ENCODE measurements at places on chromosomes 2 and 18.

GRCh38 chr2:207040696-207041095 lies 101.4 kb downstream of the CPO start:
- DNase-seq: no peak

DNA sequence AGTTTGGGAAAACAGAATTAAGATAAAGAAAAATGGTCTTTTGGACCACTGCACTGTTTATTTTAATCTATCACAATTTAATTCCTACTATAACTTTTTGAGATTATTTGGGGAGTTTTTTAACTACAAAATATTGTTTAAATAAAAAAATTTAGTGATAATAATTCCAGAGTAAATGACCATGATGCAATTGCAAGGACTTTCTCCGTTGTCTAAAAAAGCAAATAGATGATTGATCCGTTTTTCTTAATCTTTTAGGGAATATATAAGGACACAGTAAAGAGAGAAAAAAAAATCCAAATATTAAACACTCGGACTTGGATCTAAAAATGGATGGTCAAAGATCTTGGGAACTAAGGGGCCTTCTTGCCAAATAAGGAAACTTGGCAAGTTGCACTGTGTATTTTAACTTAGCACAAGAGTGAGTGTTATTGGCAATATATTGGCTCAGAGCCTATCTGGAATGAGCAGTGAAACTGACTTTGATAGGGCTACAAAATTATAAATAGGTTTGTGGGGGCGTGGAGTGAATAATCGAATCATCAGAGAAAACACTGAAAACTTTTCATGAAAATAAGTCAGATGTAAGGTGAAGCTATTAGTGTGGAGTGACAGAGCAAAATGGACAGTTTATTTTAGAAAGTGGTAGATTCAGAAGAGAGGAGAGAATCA lies 2.0 kb downstream of the MAP3K20 start:
- no peak for DNase-seq

- DNase-seq: no peak
Measured at GRCh38 chr2:69518841-69519240, 81.6 kb upstream of the NFU1 start.

- DNase-seq: no peak
Measured at GRCh38 chr2:47008381-47009252, 93.0 kb upstream of the MCFD2 start.

DNA sequence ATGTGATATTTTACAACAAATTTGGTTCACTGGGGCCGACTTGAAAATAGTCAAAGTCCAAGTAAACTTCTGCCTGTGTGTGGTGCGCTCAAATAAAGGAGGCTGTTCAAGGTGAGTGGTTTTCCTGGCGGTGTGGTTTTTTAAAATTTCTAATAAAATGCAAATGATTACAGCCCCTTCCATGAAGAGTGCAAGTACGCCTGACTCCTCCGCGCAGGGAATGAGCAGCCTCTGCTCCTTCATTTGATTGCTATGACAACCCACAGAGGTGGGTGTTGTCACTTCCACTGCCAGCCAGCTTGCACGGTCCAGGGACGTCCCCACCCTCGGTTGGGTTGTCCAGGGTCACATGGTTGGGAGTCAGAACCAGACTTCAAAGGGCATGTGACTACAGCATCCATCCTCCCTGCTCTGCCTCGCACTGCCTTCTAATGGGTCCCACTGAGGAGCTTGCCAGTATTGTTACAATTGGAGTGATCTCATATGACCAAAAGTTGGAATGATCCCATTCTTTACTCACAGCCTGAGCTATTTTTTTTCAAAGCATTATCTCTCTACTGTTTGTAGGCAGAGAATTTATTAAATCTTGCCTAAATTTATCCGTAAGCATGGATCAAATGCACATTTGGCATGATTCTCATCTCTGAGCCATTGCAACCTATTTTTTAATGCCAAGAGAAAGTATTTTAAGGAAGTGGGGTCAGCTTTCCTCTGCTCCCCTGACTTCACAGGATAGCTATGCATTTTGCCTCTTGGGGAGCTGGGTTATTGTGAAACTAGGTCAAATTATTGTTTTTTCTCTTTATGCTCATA lies 121.3 kb downstream of the AGAP1 start:
- DNase-seq: no peak

- DNase-seq: no peak
Measured at GRCh38 chr2:122873951-122874350, 1118.5 kb downstream of the TSN start.

DNA sequence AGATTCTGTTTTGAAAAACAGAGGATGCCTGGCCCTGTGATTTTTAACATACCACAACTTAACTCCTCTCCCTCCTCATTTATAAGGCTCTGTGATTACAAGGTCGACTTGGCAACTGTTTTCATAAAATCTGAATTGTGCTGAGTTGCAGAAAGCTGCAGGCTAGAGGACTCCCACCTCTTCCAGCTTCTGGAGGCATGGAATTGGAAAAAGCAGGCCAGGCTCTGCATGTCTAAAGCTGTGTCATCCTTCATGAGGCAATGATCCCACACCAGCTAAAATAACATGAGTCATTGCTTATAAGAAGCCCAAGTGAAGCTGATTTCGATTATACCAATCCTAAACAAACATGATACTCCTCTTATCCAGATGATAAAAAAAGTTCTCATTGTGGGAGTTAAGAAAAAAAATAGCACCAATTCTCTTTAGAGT lies 11.7 kb downstream of the ARHGAP28 start:
- no peak for DNase-seq

- no peak for DNase-seq
Measured at GRCh38 chr2:217849154-217849975, 153.4 kb downstream of the TNS1 start.

- no peak for DNase-seq
Measured at GRCh38 chr18:58175122-58175785, 131.2 kb downstream of the NEDD4L start.

DNA sequence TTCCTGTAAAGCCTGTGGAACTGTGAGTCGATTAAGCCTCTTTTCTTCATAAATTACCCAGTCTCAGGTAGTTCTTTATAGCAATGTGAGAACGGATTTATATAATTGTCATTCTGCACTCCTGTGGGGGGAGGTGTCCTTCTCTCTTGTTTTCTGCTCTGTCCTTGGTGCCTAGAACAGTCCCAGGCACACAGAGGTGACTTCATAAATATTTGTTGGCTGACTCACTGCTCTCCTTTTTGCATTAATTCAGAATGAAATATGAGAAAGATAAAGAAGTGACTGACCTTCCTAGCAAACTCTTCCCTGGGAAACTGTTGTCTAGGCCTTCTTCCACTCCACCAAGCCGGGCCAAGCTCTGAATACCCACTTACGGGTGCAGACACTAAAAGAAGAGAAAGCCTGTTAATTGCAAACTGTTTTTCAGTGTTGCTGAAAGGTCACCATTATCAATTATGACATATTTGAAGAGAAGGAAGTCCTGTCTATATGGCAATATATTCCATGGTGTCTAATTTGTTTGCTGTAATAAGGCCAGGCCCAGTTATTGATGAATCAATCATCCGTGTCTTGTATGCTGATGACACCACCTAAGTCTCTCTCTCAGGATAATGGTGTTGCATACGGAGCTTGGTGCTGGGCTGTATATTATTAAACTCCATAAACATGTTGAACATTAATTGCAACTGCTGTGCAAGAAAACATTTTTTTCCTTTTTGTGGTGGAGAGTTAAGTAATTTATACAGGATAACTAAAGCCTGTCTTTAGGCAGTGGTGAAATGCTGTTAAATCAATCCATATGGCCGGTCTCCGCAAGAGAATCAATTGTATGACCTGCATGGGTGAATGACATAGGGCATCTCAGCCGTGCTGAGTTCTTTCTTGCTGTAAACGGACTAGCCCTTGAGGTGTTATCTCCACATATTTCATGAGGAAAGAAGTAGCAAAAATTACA lies 567.5 kb downstream of the SLC4A3 start:
- DNase-seq: no peak

DNA sequence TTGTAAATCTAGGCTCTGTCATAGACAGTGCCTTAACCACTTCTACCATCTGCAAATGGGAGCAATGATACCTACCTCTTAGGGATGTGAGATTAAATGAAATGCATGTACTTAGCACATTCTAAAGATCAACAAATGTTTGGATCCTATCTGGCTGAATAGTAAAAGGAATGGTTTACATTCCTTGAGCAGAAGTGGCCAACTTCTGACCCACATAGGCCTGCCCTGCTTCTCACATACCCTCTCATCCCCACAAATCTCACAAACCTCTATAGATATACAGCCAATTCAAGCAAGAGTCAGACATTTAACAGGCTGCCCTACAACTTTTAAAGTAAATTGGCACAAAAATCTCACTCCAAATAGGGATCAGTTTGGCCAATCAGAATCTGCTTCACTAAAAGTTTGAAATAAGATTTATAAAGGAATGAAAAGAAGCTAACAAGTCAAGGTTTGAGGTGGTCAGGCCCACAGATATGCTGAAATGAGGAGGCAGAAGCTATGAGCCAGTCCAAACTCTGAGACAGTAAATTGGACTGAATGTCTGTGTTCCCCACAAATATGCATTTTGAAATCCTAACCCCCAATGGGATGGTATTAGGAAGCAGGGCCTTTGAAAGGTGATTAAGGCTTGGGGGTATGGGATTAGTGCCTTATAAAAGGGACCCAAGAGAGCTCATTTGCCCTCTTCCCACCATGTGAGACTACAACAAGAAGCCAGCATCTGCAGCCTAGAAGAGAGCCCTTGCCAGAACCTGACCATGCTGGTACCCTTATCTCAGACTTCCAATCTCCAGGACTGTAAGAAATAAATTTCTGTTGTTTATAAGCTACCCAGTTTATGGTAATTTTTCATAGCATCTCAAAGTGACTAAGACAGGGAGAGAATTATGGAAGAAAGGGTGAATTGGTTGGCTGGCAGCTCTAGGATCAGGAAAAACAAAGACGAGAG lies 227.8 kb upstream of the RBMS1 start:
- DNase-seq: no peak

GRCh38 chr2:127568128-127568527 lies 32.6 kb downstream of the MYO7B start:
- no peak for DNase-seq

GRCh38 chr2:246489-247144 lies 17.2 kb downstream of the SH3YL1 start:
- peak; percentile 49 for DNase-seq

- DNase-seq: no peak
Measured at GRCh38 chr2:208049441-208049840, 24.1 kb upstream of the PLEKHM3 start.

- DNase-seq: no peak
Measured at GRCh38 chr2:215486291-215487001, 50.6 kb upstream of the FN1 start.

- DNase-seq: no peak
Measured at GRCh38 chr2:211591426-211591825, 947.2 kb downstream of the ERBB4 start.

DNA sequence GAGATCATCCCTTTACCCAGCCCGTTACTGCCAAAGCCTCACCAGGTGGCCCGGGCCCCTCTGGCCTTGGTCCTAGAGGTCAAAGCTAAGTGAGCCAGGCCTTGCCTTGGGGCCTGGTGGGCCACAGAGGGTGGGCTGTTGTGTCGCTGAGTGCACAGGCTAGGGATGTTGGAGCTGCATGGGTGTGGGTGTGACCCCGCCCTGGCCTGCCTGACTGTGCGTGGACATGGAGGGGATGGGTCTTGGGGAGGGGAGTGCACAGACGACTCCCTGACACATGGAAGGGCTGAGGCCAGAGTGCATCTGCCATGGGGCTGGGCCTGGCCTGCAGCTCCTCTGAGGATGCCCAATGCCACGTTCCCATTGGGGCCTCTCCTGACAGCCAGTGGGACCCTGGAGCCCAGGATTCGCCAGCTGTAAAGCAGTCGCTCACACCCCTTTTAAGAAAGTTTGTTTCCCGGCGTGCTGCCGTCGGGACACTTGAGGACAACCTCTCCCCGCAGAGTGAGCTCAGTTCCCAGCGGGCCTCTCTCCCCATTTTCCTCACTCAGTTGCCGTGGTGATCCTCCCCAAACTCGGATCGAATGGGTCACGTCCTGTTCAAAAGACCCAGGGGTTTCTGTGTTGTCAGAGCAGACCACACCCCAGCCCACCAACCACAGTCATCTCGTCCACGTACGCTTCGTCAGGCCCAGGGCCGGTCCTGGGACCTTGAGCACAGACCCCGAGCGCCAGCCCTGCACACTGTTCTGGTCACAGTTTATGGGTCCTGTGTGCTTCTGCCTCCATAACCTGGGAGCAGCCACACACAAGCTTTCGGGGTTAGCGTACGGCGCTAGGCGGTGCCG lies 93.5 kb downstream of the NFATC1 start:
- no peak for DNase-seq

GRCh38 chr2:204293884-204294747 lies 251.2 kb upstream of the PARD3B start:
- peak; percentile 29 for DNase-seq

- no peak for DNase-seq
Measured at GRCh38 chr2:205628422-205628821, 53.9 kb upstream of the NRP2 start.

- no peak for DNase-seq
Measured at GRCh38 chr2:4107179-4107578, 403.8 kb downstream of the DCDC2C start.
